ENCODE measurements at places on chromosomes 6 and 20.

GRCh38 chr6:106086814-106087175 is 659 bp downstream of the PRDM1 start:
- no peak for DNase-seq

DNA sequence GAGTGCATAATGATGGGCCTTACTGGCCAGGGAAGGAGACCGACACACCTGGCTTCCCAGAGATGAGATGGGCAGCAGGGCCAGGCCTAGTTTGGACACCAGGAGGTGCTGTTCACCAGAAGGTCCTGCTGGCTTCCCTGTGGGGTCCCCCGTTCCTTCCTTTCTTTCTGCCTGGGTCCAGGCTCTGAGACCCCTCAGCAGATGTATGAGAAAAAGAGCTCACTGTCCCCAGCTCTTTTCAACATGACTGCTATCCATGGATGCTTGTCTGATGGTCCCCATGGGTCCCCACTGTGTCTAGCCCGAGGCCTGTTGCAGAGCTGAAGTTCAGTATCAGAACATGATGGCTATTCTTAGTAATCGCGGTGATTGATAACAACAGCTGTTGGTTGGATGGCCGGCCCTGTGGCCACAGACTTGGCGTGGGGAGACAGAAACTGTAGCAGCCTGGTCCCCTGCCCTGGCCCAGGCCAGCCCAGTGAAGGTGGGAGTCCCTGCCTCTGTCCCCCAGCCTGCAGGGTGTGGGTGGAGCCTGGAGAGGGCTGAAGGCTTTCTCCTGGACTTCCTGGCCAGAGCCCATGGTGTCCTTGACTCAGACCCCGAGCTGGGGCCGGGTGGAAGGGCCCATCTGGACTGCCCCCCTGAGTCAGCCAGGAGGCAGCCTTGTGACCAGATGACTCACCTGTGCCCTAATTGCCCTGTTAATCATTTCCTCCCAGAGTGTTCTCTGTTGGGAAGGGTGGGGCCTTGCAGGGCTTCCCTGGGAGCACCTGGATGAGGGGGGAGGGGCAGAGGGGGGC is 9.9 kb upstream of the BAK1 start:
- peak; percentile 36 for DNase-seq

DNA sequence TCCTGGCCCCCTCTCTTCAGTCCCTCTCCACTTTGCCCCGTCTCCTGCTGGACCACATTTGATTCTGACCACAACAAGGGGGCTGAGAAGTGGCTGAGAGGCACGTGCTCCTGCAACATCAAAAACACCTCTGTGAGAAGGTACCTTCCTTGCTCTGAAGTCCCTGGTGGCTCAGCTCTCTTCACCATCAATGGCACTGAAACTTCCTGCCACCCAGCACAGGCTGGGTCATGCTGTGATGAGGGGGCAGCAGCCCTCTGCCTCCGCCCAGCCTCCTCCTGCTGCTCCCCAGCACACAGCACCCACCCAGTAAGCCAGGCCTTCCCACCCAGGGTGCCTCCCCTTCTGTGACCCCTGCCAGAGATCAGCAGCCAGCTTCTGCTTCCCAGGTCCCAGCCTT is 10.3 kb downstream of the ZMYND8 start:
- DNase-seq: no peak

DNA sequence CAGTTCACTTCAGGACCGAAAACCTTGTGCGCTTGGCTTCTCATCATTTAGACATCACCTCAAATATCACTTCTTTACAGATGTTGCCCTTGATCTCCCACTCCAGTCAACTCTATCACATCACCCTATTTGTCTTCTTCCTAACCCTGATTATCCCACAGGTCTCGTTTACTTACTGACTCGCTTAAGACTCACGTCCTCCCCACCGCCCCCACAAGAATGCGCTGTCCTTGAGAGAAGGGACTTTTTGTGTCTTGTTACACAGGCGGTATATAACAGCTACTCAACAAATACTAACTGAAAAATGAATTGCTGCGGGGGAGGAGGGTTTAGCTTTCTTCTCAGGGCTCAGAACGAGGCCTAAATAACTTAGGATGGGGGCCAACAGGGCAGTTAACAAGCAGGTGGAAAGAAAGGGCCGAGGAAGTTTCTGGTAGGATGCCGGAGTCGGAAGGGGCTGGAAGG is 527 bp downstream of the TOMM34 start:
- peak; percentile 14 for DNase-seq

- DNase-seq: no peak
These were observed 216.2 kb upstream of the PRDM1 start for GRCh38 chr6:105869835-105870440.

GRCh38 chr6:6026513-6027205 is 19.9 kb upstream of the NRN1 start:
- no peak for DNase-seq

- DNase-seq: no peak
These were observed 584.4 kb downstream of the PTPRT start for GRCh38 chr20:42604998-42605956.

DNA sequence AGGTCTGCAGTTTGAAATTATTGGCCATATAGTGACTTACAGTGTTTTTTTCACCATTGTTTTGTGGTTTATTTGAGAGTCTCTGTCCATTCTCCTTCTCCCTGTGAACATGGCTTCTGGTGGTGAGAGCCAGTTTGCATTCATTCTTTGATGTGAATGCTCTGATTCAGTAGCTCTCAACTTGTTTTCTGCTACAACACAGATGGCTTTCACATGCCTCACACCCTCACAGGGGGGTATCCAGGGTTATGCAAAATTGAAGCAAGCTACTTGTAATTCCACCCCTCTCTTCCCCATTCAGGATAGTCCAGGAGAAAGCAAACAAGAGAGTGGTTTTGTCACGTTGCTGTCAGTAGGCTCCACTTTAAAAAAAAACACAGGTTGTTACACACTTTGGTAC is 55.6 kb downstream of the SLX4IP start:
- peak; percentile 65 for DNase-seq

DNA sequence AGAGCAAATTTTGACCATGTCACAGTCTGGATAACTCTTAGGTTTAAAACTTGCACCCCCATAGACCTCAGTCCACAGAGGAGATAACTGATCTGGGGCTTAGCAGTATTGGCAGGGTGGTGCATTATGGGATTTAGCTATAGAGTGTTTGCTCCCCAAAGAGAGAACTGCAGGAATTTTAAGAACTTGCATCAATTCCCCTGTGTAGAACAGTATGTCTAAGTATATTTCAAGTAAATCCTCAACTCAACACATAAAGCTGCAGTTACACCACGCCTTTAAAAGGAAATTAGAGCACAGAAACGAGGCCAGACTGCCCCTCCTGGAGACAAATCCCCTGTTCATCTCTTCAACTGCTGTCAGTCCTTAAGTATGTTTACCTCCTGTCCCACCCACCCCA is 144.9 kb downstream of the TRMT11 start:
- no peak for DNase-seq

GRCh38 chr20:36499723-36500501 is 41.4 kb upstream of the MYL9 start:
- DNase-seq: no peak

DNA sequence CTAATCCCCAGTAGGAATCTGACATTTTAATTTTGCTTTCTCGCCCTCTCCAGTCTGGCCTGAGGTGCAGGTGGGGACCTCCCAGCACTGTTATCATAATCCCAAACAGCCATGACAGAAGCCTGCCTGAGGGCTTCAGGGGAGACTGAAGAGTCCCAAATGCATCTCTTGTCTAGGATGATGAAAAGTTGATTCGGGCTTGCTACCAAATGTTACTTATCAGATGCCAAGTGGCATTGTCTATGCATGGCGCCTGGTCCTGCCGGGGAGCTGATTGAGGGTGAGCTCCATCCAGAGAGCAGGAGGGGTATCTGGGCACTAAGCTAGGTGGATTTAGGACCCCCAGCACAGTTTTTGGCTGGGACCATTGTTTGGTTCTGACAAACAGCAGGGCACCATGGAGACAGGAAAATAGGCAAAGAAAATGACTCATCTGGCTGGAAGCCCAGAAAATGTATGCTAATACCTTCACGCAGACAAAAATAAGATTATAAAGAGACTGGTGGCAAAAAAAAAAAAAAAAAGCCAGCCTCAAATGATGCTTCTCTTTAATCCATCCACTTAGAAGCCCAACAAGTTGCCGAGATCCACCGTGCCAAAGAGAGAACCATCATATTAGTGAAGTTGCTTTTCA is 513.7 kb upstream of the SULF2 start:
- DNase-seq: peak; percentile 23

DNA sequence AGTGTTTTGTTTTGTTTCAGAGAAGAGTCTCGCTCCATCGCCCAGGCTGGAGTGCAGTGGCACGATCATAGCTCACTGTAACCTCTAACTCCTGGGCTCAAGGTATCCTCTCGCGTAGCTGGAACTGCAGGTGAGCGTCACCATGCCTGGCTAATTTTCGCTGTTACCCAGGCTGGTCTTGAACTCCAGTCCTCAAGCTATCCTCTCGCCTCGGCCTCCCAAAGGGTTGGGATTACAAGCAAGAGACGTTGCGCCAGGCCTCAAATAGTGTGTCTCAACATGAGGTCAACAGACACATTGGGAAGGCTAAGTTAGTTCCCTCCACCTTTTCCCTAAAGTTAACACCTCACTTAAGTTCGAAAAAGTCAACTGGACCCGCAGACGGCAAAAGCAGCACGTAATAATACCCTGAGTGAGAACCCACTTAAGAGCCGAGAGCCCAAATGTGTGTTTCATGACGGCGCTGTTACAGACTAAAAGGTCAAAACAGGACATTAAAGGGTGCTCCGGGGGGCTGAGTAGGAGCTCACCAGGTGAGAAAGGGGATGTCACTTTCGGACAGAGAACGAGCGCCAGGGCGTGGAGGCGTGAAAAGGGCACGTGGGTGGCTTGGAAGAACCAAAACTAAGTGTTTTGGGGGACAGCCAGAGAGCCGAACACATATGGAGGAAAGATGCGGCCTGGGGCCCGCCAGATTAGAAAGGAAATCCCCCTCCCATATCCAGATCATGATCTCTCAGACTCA is 499 bp downstream of the TTI1 start:
- DNase-seq: no peak

GRCh38 chr6:160102399-160102798 is 19.2 kb upstream of the SLC22A1 start:
- no peak for DNase-seq

- DNase-seq: peak; percentile 11
These were observed 658.8 kb downstream of the PTPRT start for GRCh38 chr20:42530855-42531448.

Measured in midbrain (tissue), 1 donor.